ENCODE measurements at places on chromosomes 16 and 17. TPM values are rescaled to one million over a fixed set of nuclear protein-coding genes. Genes with fewer than 3 reads are reported as not detected.

DNA sequence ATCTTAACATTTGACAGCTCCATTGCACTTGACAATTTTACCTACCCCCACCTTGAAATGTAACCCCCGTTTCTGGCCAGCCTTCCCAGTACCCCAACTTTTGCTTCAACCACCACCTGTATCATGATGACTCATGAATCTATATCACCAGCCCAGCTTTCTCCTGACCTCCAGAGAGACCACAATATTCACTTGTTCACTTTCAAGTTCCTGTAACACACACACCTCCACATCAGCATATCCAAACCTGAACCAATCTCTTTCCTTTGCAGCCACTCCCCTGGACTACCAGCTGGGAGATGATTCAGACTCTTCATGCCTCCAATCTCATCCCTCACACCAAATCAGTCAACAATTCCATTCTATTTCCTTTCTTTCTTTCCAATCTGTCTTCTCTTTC, 8.0 kb downstream of the SMG6 start:
- H3K27me3 ChIP-seq: no peaks in the 10 kb centered on the region
- no peaks in the 10 kb centered on the region for H3K4me1 ChIP-seq
- DNase-seq: no peak
- no peaks in the 10 kb centered on the region for H3K36me3 ChIP-seq

- no peak for DNase-seq
- H3K4me1 ChIP-seq: peaks cover 6% of the 10 kb centered on the region
- H3K4me3 ChIP-seq: no peak overlapping the region
- H3K36me3 ChIP-seq: no peaks in the 10 kb centered on the region
Observed at GRCh38 chr17:79922116-79922601, 82.9 kb upstream of the CBX4 start.

DNA sequence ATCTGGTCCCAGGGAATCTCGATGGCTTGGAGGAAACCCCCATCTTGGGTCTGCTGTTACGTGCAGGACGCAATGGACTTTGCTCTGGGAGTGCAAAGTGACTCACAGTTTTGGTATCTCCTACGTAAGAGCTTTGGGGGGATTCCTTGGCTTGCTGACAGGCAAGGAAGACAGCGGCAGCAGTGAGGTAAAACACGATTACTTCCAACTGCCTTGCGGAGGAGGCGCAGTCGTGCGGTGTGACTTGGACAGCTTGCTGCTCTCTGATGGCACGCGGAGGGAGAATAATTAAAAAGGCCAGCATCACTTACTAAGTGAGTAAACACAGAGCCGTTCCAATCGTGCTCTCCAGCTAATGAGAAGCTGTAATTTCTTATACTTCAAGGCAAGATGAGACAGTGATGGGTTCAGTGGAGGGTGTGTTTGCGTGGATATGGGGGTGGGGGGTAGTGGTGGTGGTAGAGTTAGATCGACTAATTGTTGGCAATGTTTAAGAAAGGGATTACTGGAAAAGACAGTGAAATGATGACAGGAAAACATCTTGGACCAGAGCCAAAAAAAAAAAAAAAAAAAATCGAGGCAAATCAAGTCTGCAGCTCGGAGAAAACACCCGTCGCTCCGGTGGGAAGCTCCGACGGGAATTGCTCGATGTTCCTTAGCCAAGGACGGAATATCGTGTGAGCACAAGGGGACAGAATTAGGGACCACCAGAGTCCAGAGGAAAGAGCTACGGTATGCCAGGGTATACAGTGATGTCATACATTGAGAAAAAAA, 184.8 kb upstream of the ZFHX3 start:
- no peaks in the 10 kb centered on the region for H3K36me3 ChIP-seq
- no peak overlapping the region for H3K27ac ChIP-seq
- peaks cover 18% of the 10 kb centered on the region for H3K27me3 ChIP-seq
- H3K4me1 ChIP-seq: no peaks in the 10 kb centered on the region
- DNase-seq: no peak

DNA sequence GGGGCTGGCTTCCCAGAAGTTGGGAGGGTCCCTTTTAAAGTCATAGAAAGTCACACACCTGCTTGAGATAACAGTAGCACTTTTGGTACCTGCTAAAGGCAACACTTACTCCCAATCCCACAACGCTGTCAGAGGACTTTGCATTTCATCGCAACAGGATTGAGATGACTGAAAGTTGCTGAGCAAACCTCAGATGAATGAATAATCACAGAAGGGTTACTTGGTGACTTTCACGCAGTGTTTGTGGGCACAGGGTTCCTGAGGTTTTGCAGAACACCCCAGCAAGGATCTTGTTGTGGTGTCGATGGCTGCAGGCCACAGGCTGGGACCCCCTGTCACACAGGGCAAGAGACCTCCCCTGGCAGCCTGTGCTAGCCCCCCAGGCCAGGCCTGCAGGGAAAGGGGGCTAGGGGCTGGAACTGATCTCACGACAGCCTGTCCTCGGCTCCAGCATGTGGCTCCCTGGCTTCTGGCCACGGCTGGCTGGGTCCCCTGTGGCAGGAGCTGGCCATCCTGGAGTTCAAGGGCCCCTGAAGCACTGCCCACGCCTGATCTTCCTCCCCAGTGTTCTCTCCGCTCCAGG, 79.4 kb upstream of the CBX4 start:
- H3K4me3 ChIP-seq: peak overlapping the region; percentile 24
- peaks cover 34% of the 10 kb centered on the region for H3K27me3 ChIP-seq
- no peaks in the 10 kb centered on the region for H3K36me3 ChIP-seq
- H3K27ac ChIP-seq: peak overlapping the region; percentile 60

INPP5K gene
- total RNA-seq: 75.2 TPM

- no peaks in the 10 kb centered on the region for H3K36me3 ChIP-seq
- peak; percentile 82 for DNase-seq
- no peaks in the 10 kb centered on the region for H3K27me3 ChIP-seq
- no peaks in the 10 kb centered on the region for H3K4me1 ChIP-seq
Observed at GRCh38 chr17:4161192-4161966, 18.4 kb downstream of the CYB5D2 start.

GRCh38 chr17:21452377-21453143, 76.4 kb downstream of the KCNJ12 start:
- H3K4me3 ChIP-seq: peak overlapping the region; percentile 65
- H3K4me1 ChIP-seq: no peaks in the 10 kb centered on the region
- peak overlapping the region; percentile 64 for H3K27ac ChIP-seq

DNA sequence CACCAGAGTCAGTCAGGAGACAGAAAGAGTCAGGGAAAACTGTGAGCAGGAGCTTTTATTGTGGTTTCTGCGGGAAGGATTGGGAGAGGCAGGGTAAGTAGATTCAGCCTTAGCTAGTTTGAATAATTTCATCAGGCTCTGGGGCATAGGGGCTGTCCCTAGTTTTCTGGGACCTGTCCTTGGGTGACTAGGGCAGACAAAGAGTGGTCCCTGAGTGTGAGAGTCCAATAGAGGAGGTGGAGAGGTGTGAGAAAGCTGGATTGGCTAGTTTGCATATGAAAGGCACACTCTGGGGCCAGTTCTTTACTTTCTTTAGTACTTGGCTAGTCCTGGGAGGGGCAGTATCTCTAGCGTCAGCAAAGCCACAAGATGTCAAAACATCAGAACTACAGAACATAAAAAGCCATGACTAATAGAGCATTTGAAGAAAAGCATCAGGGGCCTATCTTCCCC, 255.6 kb downstream of the HS3ST3A1 start:
- H3K4me1 ChIP-seq: no peaks in the 10 kb centered on the region
- DNase-seq: no peak
- H3K4me3 ChIP-seq: no peak overlapping the region
- no peaks in the 10 kb centered on the region for H3K36me3 ChIP-seq

DNA sequence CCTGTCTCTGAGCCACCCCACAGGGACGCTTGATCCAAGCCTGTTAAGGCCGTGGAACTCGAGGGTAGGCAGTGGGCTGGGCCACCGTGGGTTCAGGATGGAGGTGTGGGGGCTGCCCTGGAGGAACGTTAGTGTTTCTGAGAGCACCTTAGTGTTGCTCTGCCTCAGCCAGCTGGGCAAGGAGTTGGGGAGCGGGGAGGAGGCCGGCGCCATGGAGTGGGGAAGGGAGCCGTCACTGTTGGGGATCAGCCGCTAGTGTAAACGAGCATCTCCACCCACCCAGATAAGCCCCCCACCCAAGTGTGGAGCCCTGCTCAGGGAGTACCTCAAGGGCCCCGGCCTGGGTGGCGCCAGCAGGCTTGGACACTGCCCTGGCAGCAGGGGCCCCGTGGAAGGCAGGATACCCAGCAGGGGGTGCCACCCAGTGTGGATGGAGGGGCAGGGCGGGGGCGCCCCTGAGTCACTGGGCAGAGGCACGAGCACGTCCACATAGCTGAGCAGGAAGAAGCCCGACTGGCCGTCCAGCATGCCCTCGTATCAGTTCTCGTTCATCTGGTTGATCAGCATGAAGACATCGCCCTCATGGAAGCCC, 98.6 kb downstream of the KPNA2 start:
- H3K4me3 ChIP-seq: no peak overlapping the region
- H3K27ac ChIP-seq: no peak overlapping the region
- H3K27me3 ChIP-seq: no peaks in the 10 kb centered on the region
- DNase-seq: no peak
- no peaks in the 10 kb centered on the region for H3K36me3 ChIP-seq
